AG04450 (cell line): ENCODE measurements at places on chromosomes 11 and 22. TPM values are rescaled to one million over a fixed set of nuclear protein-coding genes. Genes with fewer than 3 reads are reported as not detected.
A peak's percentile ranks its signal among the peaks of the same experiment; 100 is the strongest.

- no peak for DNase-seq
Measured at GRCh38 chr11:1469911-1470680, 16.5 kb downstream of the MOB2 start.

DNA sequence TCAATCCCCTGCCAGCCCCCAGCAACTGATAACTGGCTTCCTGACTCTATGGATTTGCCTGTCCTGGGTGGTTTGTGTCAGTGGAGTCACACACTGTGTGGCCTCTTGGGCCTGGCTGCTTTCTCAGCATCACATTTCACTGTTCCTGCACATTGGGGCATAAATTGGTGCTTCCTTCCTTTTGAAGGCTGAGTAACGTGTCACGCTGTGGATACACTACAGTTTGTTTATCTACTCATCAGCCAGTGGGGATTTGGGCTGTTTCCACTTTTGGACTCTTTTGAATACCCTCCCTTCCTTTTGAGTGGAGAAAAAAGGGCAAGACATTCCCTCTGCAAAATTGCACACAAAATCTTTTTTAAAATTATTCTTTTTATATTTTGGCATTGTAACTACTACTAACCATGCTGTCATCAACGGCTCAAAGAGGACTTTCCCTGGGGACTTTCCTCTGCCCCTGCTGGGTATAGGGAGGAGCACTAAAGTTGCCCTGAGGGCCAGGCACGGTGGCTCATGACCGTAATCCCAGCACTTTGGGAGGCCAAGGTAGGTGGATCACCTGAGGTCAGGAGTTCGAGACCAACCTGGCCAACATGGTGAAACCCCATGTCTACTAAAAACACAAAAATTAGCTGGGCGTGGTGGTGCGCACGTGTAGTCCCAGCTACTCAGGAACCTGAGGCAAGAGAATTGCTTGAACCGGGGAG is 7.8 kb upstream of the CELSR1 start:
- DNase-seq, result no peak

DNA sequence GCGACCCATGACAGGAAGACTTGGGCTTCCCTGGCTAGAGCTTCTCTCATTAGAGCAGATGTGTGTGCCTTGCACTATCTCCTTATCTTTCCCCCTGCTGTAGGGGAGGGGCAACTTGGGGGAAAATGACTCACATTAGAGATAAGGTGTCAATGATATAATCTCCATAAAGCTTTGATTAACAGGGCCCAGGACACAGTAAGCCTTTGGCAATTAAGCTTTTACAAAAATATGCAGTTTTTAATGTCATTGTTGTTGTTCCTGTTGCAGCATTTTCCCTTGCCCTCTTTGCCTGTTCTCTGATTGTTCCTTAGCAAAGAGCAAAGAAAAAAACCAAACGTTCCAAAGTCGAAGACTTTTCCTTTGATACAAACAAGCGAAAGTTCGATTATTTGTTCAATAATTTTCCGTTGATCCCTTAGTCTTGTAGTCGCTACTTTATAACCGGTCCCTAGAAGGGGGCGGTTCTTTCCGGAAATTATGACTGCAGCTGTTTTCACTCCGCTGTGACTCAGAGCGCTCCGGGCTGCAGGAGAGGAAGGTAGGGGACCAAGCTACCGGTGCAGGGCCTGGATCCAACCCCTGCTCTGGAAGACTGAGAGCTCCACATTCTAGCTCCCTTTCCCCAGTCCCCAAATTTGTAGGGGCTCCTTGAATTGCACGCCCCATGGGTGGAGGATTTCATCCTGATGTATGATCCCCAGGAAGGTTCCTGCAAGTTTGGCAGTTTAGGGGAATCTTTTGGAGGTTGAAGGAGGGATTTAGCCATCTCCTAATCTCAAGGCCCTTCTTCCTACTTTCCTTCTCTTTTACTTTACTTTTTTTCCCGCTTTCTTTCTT is at the start of gene VWA5A:
TSS of gene VWA5A (plus strand) at position 509 of the 840 bp plus-strand sequence. CDS start 2,062 bp downstream, outside the sequence.
- peak; percentile 58 for DNase-seq

Gene AP1B1
- 54.1 and 63.7 TPM in 2 replicates for polyA plus RNA-seq

Gene SERHL2
- polyA plus RNA-seq, result 6.6 and 9.0 TPM in 2 replicates

DNA sequence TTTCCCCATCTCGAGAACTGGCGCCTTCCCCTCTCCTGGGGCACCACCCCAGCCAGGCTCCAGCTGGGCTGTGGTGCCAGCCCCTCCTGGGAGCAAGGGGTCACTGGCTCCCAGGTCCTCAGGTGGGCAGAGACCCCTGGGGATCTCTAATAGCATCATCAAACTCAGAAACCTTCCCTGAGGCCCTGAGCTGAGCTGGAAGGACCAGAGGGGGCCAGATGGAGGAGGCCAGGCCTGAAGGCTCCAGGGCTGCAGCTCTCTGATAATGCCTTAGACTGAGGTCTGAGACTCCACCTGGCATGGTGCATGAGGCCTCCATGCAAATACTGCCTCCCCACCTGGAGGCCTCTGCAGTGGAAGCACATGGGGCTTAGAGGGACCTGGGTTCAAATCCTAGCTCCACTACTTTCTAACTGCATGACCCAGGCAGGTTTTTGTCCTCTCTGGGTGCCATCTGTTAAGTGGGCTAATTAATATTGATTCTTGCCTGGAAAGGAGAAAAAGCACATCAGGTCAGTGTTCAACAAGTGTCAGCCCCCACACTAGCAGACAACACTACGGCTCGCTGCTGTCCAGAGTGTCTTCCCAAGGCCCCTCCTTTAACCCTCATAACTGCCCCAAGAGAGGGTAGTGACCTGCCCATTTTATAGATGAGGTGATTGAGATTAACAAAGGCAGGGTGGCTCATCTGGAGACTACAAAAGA is 1.5 kb downstream of the MAPK8IP1 start:
- no peak for DNase-seq
